ENCODE measurements at places on chromosomes 7 and 10. TPM values are rescaled to one million over a fixed set of nuclear protein-coding genes. Genes with fewer than 3 reads are reported as not detected.

DNA sequence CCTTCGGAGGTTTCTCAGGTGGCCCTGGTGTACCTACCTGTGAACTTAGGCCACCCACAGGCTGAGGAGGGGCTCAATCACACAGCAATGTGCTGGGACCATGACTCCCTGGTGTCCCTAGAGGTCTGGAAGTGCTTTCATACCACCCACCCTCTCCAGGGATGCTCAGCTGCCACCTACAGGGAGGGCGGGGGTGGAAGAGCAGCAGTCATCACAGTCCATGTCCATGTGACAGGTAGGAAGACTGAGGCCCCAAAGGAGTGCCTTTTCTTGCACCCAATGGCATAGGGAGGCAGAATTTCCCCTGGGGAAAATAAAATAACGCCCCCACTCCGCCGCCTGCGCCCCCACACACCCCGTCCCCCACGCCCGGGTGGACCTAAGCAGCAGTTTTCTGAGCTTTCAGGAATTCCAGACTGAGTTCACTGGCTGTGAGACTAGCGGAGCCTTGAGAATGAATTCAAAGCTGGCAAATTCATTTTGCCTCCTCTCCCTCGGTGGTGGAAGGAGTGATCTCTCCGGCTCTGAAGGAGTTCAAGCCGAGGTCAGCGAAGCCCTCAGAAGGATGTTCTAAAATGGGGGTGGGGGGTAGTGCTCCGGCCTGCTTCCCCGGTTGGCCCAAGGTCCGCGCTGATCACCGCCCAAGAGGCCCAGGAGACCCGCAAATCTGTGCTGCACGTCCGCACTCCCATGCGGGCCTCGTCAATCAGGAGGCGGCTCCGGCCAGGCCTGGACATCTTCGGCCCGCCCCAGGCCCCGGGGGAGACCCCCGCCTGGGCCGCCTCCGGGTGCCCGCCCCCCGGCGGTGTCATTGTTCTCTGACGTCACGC lies 2.1 kb upstream of the ZMIZ1 start:
- peak; percentile 35 for DNase-seq

PKD2L1 gene
- not detected for polyA plus RNA-seq

CRPPA gene
- polyA plus RNA-seq = 0.34 TPM

DNA sequence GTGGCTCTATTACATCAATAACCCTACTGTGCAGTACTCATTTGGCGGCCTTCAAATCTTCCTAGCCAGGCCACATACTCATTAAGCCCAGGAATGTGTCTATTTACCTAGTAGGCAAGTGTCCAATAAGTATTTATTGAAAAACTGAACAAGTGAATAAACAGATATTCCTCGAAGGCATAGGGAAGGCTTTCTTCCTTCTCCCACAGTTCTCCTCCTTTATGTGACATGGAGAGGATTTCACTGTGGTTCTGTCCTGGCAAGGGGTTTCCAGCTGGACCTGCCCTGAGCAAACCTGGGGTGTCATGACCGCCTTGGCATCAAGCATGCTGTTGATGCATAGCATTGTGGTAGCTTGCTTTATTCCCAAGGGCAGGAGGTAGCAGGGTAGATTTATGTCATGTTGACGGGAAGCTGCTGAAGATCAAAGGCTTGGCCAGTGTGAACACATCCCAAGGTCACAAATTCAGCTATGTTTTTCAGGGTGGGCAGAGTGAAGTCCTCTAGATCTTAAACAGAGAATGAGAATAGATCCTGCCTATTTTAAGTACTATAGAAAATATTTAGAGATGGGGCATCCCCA lies 195.1 kb downstream of the INHBA start:
- DNase-seq = no peak

- DNase-seq = no peak
Measured at GRCh38 chr7:127359011-127359410, 33.5 kb downstream of the ZNF800 start.

DNA sequence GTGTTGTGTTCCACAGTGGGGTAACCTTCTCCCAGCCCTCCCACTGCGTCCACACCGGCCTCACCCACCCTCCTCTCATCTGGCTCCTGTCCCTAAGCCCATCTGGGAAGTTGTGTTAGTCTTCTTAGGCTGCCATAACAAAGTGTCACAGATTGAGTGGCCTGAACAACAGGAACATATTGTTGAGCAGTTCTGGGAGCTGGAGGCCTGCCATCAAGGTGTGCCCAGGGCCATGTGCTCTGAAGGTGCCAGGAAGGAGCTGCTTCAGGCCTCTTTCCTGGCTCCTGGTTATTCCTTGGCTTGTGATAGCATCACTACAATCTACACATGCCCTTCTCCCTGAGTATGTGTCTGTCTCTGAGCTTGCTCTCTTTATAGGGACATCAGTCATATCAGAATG lies 327.6 kb upstream of the COBL start:
- no peak for DNase-seq

- DNase-seq = no peak
Measured at GRCh38 chr10:80457554-80458262, 3.6 kb downstream of the TSPAN14 start.

DNA sequence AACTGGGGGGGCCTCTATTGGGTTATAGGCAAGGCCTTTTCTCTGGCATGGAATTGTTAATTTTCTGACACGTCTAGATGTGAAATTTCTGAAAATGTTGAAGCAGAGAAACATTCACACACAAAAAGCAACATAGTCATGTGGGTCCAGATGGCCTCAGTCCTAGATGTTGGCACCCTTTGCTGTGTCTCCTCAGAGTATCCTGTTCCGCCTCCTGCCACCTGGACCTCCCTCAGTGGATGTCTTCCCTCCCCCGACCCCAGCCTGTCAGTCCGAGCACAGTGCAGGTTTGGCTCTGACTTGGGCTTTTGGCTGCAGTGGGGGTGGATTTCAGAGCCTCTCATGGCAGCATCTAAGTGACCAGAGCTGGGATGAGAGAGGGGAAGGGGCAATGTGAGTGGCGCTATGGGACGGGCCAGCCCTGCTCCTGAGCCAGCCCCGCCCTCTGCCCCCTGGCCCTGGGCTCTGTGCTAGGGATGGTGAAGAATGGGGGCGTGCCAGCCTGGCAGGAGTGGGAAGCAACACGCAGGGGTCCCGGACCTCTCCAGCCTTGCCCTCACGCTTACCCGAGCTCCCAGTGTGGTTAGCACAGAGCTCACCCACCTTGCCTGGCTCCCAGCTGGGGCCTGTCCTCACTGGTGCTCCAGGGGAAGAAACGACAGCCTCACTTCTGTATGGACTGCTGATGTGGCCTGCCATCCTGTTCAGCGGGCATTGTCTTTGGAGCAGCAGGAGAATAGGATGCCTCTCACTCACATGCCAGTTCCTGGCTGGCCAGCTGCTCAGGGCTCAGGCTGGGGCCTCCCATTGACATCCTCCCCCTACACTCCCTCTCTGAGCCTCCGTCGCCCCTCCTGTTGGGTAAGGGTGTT lies 6.2 kb downstream of the ATP6V0E2 start:
- DNase-seq = no peak

AIFM2 gene
- 4.9 TPM for polyA plus RNA-seq

- no peak for DNase-seq
Measured at GRCh38 chr7:44678101-44678470, 70.6 kb upstream of the ZMIZ2 start.

GRCh38 chr10:30931094-30931493 lies 100.6 kb downstream of the ZNF438 start:
- no peak for DNase-seq

RAB18 gene
- polyA plus RNA-seq = 34.8 TPM

- no peak for DNase-seq
Measured at GRCh38 chr7:15430911-15431310, 130.9 kb downstream of the AGMO start.

LRRC61 gene
- polyA plus RNA-seq = 0.93 TPM

HTR7 gene
- polyA plus RNA-seq = 19.5 TPM

CRTAC1 gene
- not detected for polyA plus RNA-seq

FXYD4 gene
- polyA plus RNA-seq = not detected

All from mammary epithelial cell (primary cell).